Fibroblast of skin of scalp (primary cell): ENCODE measurements at places on chromosomes 13 and 19.

DNA sequence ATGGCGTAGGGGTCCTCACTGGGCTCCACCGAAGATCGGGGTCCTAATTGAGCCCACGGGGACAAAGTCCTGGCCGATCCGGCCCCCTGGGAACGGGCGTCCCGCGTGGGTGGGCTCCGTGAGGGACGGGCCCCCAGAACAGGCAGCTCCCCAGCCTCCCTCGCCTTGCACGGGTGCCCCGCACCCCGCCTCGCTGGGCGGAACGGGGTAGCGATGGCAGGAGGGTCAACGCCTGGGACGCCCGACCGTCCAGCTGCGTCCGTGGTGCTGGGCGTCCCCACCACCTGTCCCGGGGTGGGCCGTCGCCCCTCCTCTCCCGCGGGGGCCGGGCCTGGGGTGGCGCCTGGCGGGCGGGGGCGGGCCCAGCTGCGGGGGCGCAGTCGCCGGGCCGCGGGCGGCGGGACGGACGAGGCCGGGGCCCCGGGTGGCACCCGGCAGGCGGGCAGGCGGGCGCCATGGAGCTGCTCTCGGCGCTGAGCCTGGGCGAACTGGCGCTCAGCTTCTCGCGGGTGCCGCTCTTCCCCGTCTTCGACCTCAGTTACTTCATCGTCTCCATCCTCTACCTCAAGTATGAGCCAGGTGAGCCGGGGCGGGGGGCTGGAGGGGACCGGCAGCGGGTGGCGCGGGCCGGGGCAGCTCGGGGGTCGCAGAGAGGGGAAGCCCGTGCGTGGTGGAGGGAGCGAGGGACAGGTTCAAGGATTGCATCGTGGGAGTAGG is at the start of gene TMEM38A:
TSS of gene TMEM38A (plus strand) at position 377 of the 717 bp plus-strand sequence. CDS start at position 456, 79 bp downstream.
- no peak for DNase-seq

GRCh38 chr19:42250666-42251531 is 4.0 kb downstream of the ERF start:
- DNase-seq: peak; percentile 52

DNA sequence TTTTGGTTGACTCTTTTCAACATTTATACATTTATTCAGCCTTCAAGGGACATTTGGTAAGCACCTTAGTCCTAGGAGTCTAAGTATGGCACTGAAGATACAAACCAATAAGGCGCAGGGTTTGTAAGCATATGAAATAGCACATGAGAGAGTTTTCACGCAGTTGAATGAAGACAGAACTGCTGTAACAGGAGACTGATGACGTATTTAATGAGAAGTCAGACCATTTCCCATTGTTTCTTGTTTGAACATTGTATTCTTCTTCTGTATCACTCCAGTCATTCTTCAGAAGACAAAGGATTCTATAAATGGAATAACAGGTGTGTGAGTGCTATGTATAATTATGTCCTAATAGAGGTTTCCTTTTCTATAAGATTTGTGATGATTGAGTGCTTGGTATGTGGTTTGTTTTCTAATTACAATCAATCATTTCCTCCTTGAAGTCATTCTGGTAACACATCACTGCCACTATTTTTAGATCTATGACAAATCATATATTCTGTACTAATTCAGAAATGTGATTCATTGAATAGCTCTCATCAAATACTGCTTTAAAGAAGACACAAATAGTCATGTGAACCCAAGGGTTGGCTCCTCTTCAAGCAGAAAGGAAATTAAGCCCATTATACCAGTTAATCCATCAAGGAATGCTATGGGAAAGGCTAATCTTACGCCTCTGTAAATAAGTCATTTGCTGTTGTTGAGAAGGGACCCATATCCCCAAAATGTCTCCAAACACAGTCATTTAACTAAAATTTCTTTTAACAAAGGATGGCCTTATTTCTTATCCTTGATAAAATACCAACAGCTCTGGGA is 222.8 kb upstream of the NBEA start:
- no peak for DNase-seq

DNA sequence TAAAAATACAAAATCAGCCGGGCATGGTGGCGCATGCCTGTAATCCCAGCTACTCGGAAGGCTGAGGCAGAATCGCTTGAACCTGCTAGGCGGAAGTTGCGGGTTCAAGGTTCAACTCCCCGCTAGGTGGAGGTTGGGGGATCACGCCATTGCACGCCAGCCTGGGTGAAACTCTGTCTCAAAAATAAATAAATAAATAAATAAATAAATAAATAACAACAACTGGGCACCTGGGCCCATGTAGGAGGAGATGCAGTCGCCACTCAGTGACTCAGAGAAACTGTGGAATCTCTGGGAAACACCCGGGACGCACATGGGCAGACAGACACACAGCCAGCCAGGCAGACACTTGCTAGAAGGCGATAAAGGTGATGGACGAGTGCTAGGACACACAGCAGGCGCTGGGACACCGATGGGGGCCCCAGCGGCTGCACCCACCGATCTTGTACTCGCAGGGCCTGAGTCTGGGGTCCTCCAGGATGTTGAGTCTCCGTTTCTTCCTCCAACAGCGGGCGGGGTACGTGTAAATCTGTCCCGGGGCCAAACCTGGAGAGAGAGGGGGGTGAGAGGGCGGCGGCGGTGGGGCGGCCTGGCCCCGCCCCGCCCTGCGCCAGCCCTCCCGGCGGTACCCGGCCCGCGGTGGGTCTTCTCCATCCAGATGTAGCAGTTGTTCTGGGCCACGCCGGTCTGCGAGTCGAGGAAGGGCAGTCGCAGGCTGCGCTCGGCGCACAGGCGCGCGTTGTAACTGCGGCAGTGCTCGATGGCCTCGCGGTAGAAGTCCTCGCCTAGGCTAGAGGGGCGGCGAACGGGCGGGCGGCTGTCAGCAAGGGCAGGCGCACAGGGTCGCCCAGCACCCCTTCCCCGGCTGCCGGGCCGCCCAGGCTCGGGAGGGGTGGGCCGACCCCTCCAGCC is 1.8 kb downstream of the DPF1 start:
- DNase-seq: no peak

DNA sequence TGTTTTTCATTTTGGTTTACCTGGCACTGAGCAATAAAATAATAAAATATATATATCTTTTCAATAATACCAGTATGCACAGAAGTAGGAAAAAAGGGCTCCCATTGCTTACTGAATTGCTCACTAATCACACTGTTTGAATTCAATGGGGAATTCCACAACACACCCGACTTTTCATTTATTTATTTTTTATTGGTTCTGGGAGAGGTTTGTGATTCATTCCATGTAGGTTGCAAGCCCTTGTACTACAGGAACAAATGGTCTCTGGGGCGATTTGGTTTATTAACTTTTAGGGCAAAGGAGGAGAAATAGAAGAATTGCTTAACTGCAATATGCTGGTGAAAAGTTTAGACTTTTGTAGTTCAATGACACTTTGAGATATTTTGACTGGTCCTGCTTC is 207.4 kb downstream of the DCT start:
- DNase-seq: peak; percentile 1

DNA sequence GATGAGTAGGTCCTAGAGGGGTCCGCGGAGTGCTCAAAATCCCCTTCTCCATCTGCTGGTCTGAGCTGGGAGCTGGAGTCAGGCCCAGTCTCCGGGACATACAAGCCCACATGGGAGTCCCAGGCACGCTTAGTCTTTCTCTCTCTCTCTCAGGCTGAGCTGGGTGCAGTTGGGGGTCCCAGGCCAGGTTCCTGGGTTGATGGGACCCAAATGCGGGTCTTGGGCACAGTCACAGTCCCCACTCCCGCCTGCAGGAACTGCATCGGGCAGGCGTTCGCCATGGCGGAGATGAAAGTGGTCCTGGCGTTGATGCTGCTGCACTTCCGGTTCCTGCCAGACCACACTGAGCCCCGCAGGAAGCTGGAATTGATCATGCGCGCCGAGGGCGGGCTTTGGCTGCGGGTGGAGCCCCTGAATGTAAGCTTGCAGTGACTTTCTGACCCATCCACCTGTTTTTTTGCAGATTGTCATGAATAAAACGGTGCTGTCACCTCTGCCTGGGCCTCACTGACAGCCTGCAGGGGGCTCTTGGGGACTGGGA is 23.8 kb downstream of the CYP4F12 start:
- DNase-seq: no peak

DNA sequence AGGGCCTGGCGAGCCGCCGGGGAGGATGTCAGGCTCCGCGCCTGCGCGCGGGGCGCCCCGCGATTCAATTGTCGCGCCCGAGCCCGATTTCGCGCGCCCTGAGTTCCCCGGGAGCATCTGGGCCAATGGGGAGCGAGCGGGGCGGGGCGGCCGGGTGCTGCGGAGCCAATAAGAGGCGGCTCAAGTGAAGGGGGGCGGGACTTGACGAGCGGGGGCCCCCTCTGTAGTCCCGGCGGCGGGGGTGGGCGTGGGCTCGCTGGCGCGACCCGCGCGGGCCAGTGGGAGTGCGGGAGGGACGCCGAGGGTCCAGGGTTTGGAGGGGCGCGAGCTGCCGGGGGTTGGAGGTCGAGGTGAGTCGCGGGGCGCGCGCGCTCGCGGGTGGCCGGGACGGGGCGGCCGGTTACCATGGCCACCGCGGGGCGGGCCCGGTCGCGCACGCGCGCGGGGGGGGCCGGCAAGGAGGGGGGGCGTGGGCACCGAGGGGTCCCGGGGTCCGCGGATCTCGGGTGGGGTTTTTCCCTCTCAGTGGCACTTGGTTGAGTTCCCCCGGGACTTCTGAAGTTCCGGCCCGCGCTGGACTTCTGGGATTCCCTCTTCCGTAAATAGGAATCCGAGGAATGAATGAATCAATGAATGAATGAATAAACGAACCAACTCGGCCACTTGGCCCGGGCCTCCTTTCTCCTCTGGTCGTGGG is 744 bp downstream of the UHRF1 start:
- DNase-seq: peak; percentile 94

- peak; percentile 29 for DNase-seq
Observed at GRCh38 chr13:46675016-46675415, 121.9 kb downstream of the ESD start.

DNA sequence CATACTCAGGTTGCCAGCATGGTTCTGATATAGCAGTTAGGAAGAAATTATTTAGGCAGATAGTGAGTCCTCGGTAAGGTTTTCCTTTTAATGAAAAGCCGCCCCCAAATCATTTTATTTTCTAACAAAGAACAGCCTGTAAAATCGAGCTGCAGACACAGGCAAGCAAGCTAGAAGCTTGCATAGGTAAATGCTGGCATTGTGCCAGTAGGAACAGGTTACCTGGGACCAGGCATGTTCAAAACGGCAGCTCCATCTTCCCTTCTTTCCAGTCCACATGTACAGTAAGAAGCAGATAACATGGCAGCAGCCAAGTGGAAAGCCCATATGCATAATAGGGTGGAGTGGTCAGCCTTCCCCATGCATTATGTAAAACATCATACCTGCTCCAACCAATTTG is 71.1 kb downstream of the UGGT2 start:
- no peak for DNase-seq

DNA sequence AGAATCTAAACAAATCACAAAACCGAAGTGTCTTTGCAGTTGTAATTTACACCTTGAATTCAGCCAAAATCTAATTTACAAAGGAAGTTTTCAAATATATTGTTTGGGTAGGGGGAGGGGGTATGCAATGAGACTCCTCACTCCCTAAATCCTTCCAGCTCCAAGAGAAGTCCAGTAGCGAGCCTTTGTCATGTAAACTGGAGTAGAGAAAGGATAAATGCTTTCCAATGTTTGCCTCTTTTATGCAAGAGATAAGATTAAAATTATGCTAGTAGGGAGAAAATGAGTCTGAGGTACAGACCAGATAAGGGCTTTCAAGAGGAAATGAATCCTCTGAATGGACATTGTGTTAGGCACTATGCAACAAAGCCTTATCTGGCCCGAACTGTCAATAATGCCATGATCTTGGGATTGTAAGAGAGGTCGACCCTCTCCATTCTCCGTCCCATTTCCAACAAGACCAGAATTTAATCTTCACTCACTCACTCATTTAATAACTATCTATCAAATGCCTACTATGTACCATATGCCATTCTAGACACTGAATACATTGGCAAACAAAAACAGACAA is 199.2 kb downstream of the LACC1 start:
- DNase-seq: no peak
